GM12878 (cell line): ENCODE measurements at places on chromosomes 4 and X. TPM values are rescaled to one million over a fixed set of nuclear protein-coding genes. Genes with fewer than 3 reads are reported as not detected.
A peak's percentile ranks its signal among the peaks of the same experiment; 100 is the strongest.

DNA sequence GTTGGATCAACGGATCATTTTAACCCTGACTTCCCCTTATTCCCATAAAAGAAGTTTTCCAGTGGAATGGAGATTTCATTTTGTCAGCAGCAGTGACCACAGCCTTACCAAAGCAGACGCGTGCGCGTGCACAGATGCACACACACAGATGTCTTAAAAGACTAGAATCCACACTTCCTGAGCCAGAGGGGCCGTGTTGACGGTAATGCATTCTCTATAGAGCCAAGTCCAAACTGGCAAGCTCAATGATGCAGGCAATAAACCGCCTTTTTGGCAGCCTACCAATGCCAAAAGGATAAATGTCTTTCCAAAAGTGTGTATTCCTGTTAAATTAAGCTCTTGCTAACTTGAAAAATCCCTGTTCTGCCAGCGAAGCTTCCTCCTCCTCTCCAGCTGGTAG is 18.8 kb upstream of the CLDN34 start:
- H3K4me1 ChIP-seq, result no peaks in the 10 kb centered on the region
- H3K4me3 ChIP-seq, result no peak overlapping the region
- no peaks in the 10 kb centered on the region for H3K36me3 ChIP-seq
- no peak overlapping the region for H3K27ac ChIP-seq
- H3K27me3 ChIP-seq, result no peaks in the 10 kb centered on the region; the same call in 1 of the 2 replicates

- no peaks in the 10 kb centered on the region for H3K4me1 ChIP-seq
- no peak overlapping the region for H3K27ac ChIP-seq
- H3K36me3 ChIP-seq, result no peaks in the 10 kb centered on the region
- H3K4me3 ChIP-seq, result no peak overlapping the region
- no peak for DNase-seq
- H3K27me3 ChIP-seq, result no peaks in the 10 kb centered on the region
Observed at GRCh38 chr4:18398661-18399060, 377.1 kb upstream of the LCORL start.

GRCh38 chrX:118208481-118208880 is 91.9 kb upstream of the KLHL13 start:
- H3K4me1 ChIP-seq, result peaks cover 8% of the 10 kb centered on the region
- no peak overlapping the region for H3K4me3 ChIP-seq
- H3K36me3 ChIP-seq, result no peaks in the 10 kb centered on the region
- no peak for DNase-seq
- no peak overlapping the region for H3K27ac ChIP-seq
- no peaks in the 10 kb centered on the region; the same call in 1 of the 2 replicates for H3K27me3 ChIP-seq

DNA sequence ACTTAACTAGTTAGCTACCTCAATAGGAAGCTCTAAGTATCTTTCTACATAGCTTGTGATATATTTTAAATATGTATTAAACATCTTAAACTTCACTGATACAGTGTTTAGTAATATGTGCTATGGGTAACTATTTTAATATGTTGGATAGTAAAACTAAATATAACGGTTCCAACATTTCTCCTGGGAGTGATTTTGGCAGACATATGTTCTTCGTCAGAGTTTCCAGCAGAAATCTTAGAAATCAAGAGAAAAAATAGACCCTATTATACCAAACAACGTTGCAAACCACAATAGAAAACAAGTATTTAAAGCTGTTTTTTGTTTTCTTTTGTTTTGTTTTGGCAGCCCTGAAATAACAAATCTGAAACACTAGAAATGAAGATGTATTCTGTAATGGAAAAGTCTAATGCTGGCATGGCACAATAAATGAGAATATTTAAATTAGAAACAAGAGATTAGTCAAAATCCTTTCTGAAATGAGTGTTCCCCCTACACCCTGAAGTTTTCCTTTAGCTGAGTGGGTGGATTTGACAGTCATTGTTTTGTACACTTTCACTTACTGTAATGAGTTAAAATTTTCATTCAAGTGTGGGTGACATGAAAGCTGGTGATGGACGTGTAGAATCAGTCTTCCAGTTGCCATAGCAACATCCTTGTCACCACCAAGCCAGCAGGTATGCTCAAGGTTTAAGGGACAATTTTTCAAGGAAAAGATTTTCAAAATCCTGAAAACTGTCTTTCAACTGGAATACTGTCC is 233.5 kb downstream of the SCFD2 start:
- no peak for DNase-seq
- no peaks in the 10 kb centered on the region for H3K4me1 ChIP-seq
- H3K27ac ChIP-seq, result no peak overlapping the region

GRCh38 chrX:128518508-128518907 is 466.3 kb upstream of the ACTRT1 start:
- H3K36me3 ChIP-seq, result no peaks in the 10 kb centered on the region
- no peak overlapping the region for H3K27ac ChIP-seq
- no peak overlapping the region for H3K4me3 ChIP-seq

The EXOSC9 gene
- 49.0 and 50.5 TPM in 2 replicates for total RNA-seq

The STPG2 gene
- 0.13 TPM in 1 of 2 replicates, not detected in the other for total RNA-seq

The ZC4H2 gene
- total RNA-seq, result 0.64 and 1.3 TPM in 2 replicates

The MAGEA8 gene
- not detected in 2 replicates for total RNA-seq

- peak overlapping the region; percentile 8; the same call in 1 of the 2 replicates for H3K27ac ChIP-seq
- H3K4me1 ChIP-seq, result peaks cover 3% of the 10 kb centered on the region; the same call in 1 of the 2 replicates
- H3K36me3 ChIP-seq, result no peaks in the 10 kb centered on the region
- DNase-seq, result no peak
- H3K4me3 ChIP-seq, result no peak overlapping the region
Observed at GRCh38 chrX:16039834-16040233, 83.5 kb upstream of the GRPR start.

The CENPVL3 gene
- total RNA-seq, result not detected in 2 replicates

DNA sequence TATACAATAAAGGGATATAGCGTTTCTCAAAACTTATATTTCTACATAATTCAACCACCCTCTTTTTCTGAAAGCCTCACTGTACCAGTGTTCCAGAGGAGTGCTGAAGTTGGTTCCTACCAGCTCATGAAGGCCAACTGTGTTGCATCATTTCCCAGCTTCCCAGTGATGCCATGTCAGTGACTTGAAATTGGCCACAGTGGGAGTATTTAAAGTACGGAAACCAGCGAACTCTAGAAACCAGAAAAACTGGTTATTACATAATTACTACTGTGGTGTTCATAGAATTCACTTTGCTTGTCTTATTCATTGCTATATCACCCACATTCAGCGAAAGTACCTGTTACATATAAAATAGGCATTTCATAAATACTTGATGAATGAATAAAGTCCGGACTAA is 135.4 kb downstream of the GC start:
- H3K4me1 ChIP-seq, result no peaks in the 10 kb centered on the region
- DNase-seq, result no peak
- H3K36me3 ChIP-seq, result no peaks in the 10 kb centered on the region
- H3K27ac ChIP-seq, result no peak overlapping the region
- no peak overlapping the region for H3K4me3 ChIP-seq
- no peaks in the 10 kb centered on the region for H3K27me3 ChIP-seq

DNA sequence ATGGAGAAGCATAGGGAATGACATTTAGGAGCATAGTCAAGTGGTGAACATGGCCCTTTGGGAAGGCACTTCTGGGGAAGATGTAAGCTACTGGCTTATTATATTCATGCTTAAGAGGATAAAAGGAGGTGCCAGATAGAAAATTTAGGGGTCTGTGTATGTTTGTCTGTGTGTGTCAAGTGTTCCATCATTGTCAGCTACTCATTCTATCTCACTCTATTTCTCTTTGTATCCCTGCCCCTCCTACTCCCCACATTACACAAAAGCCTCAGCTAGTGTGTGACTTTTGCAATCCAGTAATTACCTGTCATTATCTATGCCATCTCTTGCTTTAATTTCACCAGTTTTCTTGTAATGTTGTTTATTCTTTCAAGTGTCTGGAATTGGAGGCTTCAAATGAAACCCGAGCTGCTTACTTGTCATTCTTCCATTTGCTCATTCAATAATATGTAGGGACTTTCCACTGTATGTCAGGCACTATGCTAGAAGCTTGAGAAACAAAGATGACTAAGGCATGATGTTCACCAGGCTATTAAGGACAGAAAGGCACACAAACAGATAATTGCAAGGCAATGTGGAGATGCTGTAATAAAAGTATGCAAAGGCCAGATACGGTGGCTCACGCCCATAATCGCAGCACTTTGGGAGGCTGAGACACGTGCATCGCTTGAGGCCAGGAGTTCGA is 229.8 kb upstream of the TEX13C start:
- H3K27ac ChIP-seq, result no peak overlapping the region
- H3K27me3 ChIP-seq, result no peaks in the 10 kb centered on the region
- no peaks in the 10 kb centered on the region for H3K36me3 ChIP-seq
- no peak overlapping the region for H3K4me3 ChIP-seq
- no peaks in the 10 kb centered on the region for H3K4me1 ChIP-seq

The RRH gene
- total RNA-seq, result not detected in 2 replicates

- H3K27ac ChIP-seq, result no peak overlapping the region
- H3K4me1 ChIP-seq, result no peaks in the 10 kb centered on the region
- H3K4me3 ChIP-seq, result no peak overlapping the region
Observed at GRCh38 chr4:16450031-16450430, 223.8 kb upstream of the TAPT1 start.
